Left lobe of liver (tissue), 2 donors: ENCODE measurements at places on chromosomes 7 and 10. TPM values are rescaled to one million over a fixed set of nuclear protein-coding genes. Genes with fewer than 3 reads are reported as not detected.

BMPER gene
- total RNA-seq = 6.9 TPM

LIPF gene
- total RNA-seq = not detected

DNA sequence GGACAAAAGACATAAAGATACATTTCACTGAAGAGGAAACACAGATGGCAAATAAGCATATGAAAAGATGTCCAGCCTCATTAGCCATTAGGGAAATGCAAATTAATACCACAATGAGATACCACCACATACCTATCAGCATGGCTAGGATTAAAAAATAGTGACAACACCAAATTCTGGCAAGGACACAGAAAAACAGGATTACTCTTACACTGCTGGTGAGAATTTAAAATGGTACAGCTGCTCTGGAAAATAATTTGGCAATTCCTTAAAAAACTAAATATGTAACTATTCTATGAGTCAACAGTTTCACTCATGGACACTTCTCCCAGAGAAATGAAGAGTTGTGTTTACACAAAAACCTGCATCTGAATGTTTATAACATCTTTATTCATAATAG is 121.1 kb downstream of the C10orf90 start:
- DNase-seq = no peak

- peak; percentile 87 for DNase-seq
Measured at GRCh38 chr10:12299222-12299965, 50.0 kb upstream of the CAMK1D start.

GRCh38 chr10:125125951-125126735 is 34.2 kb downstream of the CTBP2 start:
- DNase-seq = no peak

- no peak for DNase-seq
Measured at GRCh38 chr10:91511549-91512330, 101.6 kb downstream of the HECTD2 start.
